Activated CD4-positive, alpha-beta T cell treated with anti-CD3 and anti-CD28 coated beads, Interleukin-2, amount 10 ng/mL, durations not matched to agents 7 days and 5 days (primary cell): ENCODE measurements at places on chromosomes 12 and 14. TPM values are rescaled to one million over a fixed set of nuclear protein-coding genes. Genes with fewer than 3 reads are reported as not detected.

PTPRB gene
- total RNA-seq, result not detected

- H3K4me1 ChIP-seq, result no peaks in the 10 kb centered on the region
- H3K27ac ChIP-seq, result no peak overlapping the region
- H3K27me3 ChIP-seq, result peaks cover 10% of the 10 kb centered on the region
These were observed 98.6 kb downstream of the CACNA1C start for GRCh38 chr12:2151391-2151790.

DNA sequence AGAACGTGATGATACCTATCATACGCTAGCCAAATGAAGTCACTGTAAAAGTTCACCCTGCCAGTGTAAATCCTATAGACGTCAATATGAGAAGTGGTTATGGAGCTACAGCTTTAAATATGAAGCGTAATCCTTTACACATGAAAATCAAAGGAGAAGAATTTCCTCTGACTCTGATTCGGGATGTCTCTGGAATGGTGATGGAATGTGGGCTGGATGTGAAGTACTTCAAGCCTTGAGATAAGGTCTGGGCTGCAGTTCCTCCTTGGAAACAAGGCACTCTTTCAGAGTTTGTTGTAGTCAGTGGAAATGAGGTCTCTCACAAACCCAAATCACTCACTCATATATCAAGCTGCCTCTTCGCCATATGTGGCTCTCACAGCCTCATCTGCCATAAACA, 53.1 kb upstream of the NAP1L1 start:
- DNase-seq, result no peak
- H3K4me3 ChIP-seq, result no peak overlapping the region
- no peaks in the 10 kb centered on the region for H3K27me3 ChIP-seq
- H3K27ac ChIP-seq, result no peak overlapping the region
- peaks cover 2% of the 10 kb centered on the region for H3K4me1 ChIP-seq
- no peaks in the 10 kb centered on the region for H3K36me3 ChIP-seq

DNA sequence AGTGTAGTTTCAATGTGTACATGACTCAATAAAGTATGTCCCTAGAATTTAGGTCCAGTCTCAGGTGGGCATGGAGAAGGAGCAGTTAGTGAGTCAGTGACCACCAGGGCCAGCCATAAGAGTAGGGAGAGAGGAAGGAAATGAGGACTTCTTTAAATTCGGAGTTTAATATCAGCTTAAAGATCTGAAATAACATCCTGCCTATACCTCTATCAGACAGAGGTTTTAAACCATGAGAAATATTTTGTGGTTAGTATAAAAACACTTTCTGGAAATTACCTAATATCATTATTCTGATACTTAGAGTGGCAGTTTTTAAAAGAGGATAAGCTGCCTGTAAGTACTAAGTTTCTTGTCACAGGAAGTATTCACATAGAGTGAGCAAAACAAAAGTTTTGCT, 61.7 kb upstream of the ST8SIA1 start:
- no peak overlapping the region for H3K4me3 ChIP-seq
- H3K36me3 ChIP-seq, result no peaks in the 10 kb centered on the region
- H3K4me1 ChIP-seq, result peaks cover 19% of the 10 kb centered on the region
- no peaks in the 10 kb centered on the region for H3K27me3 ChIP-seq

GRCh38 chr12:50246873-50247612, 36.3 kb downstream of the LIMA1 start:
- H3K4me1 ChIP-seq, result peaks cover 29% of the 10 kb centered on the region
- H3K4me3 ChIP-seq, result no peak overlapping the region
- peaks cover 4% of the 10 kb centered on the region for H3K36me3 ChIP-seq
- H3K27me3 ChIP-seq, result no peaks in the 10 kb centered on the region
- peak overlapping the region; percentile 62 for H3K27ac ChIP-seq

GRCh38 chr12:112422531-112422930, 3.8 kb downstream of the PTPN11 start:
- H3K27me3 ChIP-seq, result no peaks in the 10 kb centered on the region
- no peak for DNase-seq
- H3K27ac ChIP-seq, result no peak overlapping the region
- no peak overlapping the region for H3K4me3 ChIP-seq
- peaks cover 49% of the 10 kb centered on the region for H3K4me1 ChIP-seq

PLEKHG7 gene
- total RNA-seq, result not detected

GRCh38 chr12:28237423-28237822, 47.2 kb downstream of the CCDC91 start:
- no peaks in the 10 kb centered on the region for H3K27me3 ChIP-seq
- H3K4me3 ChIP-seq, result no peak overlapping the region
- peaks cover 6% of the 10 kb centered on the region for H3K4me1 ChIP-seq

NXPH4 gene
- total RNA-seq, result 0.32 TPM

- H3K4me3 ChIP-seq, result no peak overlapping the region
- H3K27ac ChIP-seq, result no peak overlapping the region
- peaks cover 94% of the 10 kb centered on the region for H3K36me3 ChIP-seq
- H3K4me1 ChIP-seq, result peaks cover 44% of the 10 kb centered on the region
- DNase-seq, result peak; percentile 69
These were observed 14.5 kb downstream of the OAS2 start for GRCh38 chr12:112992541-112993398.

GON7 gene
- 20.4 TPM for total RNA-seq

RNF212B gene
- not detected for total RNA-seq

TMEM179 gene
- total RNA-seq, result not detected
